MCF 10A (cell line): ENCODE measurements at places on chromosomes 3 and 15.

GRCh38 chr3:80261082-80261481 is 493.3 kb upstream of the ROBO1 start:
- DNase-seq: no peak

GRCh38 chr15:91471468-91471867 is 371.4 kb downstream of the SV2B start:
- DNase-seq: no peak

GRCh38 chr3:188649521-188649920 is 495.6 kb downstream of the LPP start:
- DNase-seq: no peak

DNA sequence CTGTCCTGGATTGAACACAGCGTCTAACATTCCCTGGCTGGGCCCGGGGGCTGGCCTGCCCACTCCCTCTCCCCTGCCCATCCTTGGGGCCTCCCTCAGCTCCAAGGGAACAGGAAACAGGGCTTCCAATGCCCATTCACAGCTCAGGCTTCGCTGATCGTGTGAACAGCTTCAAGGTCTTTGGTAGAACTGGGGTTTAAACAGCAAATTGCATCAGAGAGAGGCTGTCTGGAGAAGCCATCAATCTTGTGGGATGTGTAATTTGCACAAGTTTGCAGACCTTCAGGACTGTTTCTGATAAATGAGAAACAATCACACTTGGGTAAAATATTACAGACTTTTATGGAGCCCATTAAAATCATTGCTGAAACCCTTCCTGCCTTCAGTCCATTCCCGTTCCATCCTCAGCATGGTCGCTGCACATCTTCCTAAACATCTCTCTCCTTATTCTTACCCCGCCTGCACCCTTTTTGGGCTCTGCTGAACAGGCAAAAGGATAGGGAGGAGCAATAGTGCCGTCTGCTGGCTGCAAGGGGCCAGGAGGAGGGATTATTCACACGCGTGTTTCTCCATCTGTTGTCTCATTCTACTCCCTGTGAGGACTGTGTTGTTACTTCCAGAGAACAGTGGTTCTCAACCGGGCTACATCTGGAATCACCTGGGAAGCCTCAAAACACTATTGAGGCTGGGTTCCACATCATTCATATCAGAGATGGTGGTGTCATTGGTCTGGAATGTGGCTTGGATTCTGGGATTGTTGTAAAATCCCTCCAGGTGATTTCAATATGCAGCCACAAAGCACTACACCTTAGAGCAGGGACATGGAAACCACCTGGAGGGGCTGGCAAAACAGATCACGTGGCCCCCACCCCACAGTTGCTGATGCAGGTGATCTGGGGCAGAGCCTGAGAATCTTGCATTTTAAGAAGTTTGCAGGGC is 116.3 kb downstream of the CLSTN2 start:
- peak; percentile 21 for DNase-seq

DNA sequence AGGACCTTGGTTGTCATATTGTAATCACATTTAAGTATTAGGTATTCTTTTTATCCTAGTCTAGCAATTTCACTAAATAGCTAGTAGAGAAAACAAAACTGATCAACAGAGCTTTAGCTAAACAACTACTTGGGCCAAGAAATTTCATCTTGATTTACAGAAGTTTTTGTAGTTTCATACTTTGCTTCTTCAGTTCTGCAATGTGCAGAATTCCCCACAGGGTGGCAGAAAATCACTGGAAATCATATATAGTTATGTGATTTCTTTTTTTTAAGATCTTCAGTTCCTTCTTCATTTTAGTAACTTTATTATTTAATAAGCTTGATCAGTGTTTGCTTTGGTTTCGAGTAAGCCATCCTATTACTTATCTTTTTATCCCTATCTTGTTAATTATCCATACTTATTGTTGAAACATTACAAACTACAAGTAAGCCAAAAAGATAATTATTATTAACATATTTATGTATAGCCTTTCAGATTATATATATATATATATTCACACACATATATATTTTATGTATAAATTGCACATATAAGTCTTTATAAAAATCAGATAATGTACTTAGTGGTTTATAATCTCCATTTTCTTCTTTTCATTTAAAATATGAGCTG is 2.2 kb upstream of the BNIP2 start:
- peak; percentile 63 for DNase-seq

DNA sequence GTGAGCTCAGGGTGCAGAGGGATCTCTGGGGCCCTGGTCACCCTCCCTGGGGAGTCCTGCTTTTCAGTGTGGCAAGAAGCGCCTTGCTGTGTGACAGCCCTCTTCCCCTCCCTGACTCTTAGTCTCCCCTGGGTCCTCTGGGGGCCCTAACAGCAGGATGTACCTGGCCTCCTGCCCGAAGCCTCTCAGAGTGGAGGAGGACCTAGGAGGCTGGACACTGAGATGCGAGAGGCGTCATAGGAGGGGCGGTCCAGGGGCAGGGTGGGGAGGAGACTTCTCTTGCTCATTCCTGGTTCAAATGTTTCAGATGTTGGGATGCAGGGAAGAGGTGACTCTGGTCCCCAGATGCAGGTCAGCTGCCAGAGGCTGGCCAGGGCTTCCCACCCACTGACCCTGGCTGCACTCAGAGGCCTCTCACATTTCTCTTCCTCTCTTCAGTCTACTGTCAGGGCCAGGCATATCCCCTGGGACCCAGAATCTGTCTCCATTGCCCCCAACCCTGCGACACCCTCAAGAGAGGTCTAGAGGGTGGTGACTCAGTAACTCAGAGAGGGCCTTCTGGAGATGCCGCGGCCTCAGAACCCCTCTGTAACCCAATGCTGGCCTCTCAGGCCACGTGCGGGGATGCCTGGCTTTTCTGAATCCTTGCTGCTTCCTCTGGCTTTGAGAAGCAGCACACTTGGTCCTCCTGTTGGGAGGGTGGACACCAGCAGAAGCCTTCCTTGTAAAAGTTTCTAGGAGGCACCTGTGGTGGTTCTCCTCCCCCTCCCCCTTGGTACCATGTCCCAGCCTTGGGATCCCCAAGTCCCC is 25.9 kb downstream of the SNX33 start:
- DNase-seq: no peak

GRCh38 chr3:52495777-52496602 is 852 bp downstream of the STAB1 start:
- peak; percentile 53 for DNase-seq

DNA sequence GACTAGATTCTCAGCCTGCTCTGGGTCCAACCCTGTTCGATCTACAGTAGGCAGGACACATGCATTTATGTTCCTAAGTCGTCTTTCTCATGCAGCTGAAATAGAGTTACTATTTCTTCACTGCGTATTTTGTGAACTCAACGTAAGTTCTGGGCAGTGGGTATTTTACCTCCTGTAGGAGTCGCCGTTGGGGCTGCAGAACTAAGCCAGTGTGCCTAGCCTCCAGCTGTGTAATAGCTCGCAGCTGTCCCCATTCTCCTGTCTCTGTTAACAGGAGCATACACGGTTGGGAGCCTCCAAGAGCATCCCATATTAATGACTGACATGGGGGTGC is 58.4 kb upstream of the HRH1 start:
- no peak for DNase-seq

DNA sequence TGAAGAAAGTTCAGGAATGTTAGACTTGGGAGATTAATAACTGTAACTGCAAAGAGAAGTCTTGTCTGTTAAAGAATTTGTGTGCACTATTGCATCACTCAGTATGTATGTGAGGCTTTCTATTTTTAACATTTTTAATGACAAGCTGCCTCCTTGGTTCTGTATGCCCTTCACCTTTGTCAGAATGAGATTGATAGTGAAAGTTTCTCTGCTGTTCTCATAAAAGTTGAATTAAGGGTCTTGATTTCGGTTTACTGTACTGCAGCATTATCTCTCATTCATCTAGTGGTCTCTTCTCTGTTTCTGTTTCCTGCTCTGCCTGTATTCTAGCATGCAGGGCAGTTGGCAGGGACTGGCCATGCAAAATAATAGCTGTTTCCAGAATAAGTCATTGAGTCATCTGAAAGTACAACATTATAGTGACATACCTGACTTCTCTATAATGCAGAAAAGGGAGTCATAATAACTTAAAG is 454.9 kb downstream of the IL5RA start:
- no peak for DNase-seq

DNA sequence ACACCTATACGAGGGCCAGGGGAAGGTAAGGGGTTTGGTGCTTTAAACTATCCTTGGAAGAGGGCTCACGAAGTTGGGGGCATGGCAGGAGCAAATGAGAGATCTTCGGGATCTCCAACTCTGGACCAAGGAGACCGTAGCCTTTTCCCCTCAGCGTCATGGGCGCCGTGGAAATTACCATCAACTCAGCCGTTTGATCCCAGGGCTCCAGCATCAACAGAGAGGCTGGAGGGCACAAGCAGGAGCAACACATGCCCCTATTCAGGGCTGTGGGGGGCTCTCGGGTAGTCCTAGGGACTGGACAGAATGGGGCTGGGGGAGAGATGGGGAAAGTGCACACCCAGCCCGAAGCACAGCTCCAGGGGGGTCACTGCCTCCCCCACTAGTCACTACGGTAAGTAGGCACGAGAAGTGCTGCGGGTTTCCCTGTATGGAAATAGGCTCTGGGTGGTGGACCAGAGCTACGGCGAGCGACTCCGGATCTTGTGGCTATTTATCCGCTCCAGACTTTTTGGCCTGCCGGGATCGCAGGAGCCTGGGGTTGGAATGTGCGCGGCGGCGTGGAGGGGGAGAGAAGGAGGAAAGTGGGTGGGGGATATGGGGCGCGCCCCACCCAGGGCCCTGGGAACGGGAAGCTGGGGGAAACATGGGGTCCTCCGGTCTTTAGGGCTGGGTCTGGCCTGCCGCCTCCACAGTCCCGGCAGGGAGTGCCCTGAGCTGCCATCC is 539 bp upstream of the LAMB2 start:
- peak; percentile 87 for DNase-seq

DNA sequence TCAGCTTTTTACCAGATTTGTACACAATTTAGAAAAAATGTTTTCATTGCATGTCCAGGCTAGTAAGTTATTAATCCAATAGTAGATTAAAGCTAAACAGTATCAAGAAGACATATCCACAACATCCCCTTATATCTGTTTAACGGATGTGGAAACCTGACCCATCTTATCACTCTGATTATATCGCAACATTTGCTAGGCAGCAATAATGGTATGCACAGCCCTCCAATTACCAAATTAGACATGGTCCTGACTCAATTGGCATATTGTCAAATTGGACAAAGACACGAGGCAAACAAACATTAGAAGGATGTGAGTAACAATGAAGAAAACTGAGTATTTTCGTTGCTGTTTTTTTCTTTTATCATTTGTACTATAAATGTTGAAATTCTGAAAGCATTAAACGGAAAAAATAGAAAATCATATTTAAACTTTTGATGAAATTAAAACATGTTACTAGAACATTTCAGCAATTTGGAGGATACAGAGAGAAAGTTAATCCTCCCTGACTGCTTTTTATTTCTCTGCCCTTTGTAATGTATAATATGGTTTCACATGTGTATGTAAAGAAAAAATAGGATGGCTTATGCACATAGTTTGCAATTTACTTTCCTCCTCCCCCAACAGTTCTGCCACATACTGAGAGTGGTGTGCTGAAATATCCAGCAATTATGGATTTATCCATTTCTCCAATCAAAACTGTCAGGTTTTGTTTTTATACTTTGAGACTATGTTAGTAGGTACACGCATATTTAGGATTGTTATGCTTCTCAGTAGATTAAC is 633.7 kb downstream of the ZIC1 start:
- DNase-seq: no peak

GRCh38 chr3:131690800-131691199 is 188.0 kb upstream of the MRPL3 start:
- DNase-seq: no peak

- no peak for DNase-seq
Measured at GRCh38 chr15:52858782-52859176, 68.6 kb upstream of the ONECUT1 start.

DNA sequence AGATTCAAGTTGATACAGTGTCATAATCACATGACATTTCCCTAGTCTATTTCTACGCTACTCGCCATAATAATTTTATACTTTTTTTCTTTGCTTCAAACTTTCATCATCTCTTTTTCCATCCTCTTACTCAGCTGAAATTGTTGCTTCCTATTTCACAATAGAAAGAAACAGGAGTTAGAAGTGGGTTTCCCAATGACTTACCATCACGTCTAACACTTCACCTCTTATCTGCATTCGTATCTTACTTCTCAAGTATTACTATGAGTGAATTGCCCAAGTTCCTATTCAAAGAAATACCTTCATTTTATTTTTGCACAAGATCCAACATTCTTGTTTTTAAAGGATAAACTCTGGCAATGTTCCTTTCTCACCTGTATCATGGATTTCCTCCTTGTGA is 1539.9 kb downstream of the SI start:
- no peak for DNase-seq

DNA sequence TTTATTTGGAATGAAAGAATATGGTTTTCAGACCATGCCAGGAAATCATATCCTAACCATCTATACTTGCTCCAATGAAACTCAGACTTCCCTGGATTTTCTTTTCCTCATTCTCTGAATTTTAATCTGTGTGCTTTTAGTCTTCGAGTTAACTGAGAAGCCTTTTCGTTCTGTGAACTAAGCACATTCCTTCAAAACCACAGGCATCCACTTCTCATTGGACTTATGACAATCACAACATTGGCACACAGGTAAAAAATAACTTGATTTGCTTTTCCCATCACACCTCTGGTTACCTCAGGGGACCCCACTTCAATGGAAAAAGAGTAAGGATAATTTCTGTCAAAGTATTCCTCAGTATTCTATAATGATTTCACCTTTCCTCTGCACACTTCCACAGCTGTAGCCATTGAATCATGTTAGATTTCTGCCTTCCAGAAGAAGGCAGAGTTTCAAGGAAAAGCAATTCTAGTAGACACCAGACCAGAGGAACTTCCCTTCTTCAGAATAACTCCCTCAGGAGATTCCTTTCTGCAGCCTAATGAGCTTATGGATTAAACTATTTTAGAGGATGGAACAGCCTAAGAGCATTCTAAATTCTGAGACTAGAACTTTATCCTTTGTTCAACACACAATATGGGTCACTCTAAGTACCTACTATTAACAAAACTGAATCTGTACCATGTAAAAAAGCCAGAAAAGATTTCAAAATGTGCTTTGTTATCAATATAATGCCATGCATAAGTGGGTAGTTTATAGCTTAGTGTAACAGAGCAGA is 15.9 kb downstream of the COMMD2 start:
- DNase-seq: peak; percentile 50

- DNase-seq: peak; percentile 25
Measured at GRCh38 chr15:72306211-72306785, 13.7 kb downstream of the CELF6 start.

DNA sequence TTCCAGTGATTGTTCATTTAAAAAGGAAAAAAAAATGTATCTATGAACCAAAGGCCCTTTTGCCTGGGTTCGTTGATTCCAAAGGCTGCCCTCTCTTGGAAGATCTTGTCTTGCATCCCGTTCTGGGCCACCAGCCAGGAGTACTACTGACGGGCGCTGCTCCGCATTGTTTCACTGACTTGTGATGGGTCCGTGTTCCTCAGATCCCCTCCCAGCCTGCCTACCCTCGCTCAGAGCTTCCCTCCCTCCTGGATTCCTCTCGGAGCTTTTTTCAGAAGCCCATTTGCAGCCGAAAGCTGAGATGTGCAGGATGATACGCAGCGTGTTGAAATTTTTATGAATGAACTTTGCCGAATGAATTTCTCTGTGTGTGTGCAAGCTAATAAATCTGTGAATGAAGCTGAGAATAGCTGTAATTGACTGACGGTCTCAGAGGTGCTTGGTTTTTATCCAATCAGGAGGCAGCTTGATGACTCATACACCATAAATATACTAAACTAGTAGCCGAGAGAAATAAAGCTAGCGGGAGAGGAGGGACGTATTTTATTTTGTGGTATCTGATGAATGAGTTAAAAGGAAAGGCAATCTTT is at the start of gene SHC4:
Gene SHC4 (minus strand): TSS at position 396 of the 590 bp plus-strand sequence. CDS start 904 bp downstream, outside the sequence.
- peak; percentile 81 for DNase-seq

GRCh38 chr3:178320456-178321351 is 215.5 kb upstream of the KCNMB2 start:
- peak; percentile 4 for DNase-seq
